Stimulated activated CD4-positive, alpha-beta T cell treated with anti-CD3 and anti-CD28 coated beads, Interleukin-1b, Interleukin-23, amount 100 ng/mL, for 1 hour (primary cell): ENCODE measurements at places on chromosomes 13 and 19.

DNA sequence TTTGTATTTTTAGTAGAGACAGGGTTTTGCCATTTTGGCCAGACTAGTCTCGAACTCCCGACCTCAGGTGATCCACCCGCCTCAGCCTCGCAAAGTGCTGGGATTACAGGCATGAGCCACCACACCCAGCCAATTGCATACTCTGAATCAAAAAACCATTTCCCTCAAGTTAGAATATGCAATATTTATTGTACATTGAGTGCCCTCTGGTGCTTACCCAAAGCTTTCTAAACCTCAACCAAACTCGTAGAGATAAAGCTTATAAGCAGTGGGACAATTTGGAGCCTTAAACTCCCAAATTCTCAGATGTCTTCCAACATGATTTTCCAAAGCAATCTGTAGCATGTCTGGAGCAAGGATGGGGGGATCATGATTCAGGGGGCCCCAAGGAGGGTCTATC lies 22.4 kb downstream of the RFXAP start:
- no peak for DNase-seq

GRCh38 chr13:111614613-111615012 lies 294.2 kb downstream of the TEX29 start:
- no peak for DNase-seq

DNA sequence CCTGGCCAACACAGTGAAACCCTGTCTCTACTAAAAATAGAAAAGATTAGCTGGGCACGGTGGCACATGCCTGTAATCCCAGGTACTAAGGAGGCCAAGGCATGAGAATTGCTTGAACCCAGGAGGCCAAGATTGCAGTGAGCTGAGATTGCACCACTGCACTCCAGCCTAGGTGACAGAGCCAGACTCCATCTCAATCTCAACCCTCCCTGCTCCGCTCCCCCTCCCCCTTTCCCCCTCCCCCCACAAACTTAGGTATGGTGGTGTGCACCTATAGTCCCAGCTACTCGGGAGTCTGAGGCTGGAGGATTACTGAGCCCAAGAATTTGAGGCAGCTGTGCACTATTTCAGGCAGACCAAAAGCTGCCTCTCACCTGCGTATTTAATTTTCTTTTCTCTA lies 21.6 kb upstream of the RNF113B start:
- no peak for DNase-seq

- no peak for DNase-seq
Measured at GRCh38 chr13:109323338-109323737, 463.0 kb downstream of the IRS2 start.

DNA sequence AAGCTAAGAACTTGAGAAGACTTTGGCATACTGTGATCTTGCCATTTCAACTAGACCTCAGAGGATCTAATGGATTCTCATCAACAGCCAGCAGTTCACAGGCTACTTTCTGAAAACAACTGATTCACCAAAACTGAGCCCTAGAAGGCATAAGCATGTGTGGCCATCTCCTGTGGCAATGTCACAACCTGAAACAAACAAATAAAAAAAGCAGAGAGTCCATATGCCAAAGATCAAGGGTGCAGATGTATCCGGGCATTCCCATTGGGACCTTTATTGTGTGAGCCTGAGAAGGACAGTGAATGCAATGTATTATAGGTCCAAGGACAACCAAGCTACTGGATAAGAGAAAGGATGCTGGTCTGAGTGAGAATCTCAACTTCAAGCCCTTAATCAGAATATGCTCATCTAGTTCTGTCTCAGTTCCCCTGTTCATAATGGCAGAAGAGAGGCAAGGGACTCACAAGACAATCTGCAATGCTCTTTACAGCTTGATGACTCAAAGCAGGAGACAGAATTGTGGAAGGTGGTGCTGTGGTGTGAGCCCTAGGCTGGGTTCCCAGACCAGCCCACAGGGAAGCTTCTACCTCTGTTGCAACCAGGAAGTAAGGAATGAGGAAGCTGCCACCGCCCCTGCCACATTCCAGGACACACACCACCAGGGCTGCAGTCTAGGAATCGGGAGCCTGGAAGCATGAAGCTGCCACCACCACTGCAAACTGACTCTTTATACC lies 133.7 kb downstream of the RAP2A start:
- DNase-seq = no peak

DNA sequence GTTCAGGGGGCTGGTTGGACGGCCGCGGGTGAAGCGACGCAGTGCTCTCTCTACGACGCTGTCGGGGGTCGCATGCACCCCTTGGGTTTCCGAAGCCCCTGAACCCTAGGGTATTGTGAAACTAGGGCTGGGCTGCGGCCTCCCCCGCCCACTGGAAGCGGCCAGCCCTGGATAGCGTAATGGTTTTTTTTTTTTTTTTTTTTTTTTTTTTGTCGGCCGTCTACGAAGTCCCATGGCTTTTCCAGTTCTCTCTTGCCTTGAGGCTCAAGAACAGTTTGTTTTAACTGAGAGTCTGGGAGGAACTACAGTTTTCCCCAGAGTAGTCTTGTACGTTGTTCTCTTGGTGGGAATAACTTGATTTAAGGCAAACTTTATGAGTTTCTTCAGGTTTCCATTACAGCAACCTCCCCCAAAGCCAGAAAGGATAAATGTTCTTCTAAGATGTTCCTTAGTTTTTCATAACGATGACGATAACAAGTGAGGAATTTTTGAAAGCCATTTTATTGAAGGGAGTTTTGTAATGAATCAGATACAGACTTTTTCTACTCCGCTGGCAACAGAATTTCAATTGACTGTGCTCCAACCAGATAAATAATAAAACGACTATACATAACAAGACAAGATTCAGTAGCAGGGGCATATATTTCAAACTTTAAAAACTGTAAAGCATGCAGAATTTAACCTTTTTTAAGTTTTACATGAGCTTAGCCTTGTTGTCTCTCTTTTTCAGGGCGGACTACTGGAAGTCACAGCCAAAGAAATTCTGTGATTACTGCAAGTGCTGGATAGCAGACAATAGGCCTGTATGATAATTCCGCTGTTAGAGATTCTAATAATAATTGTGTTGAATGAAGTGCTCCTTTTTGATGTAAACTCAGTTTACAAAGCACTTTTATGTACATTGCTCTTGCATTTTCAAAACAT lies 867 bp downstream of the WBP4 start:
- no peak for DNase-seq

- DNase-seq = no peak
Measured at GRCh38 chr13:111020546-111020945, 94.6 kb upstream of the ARHGEF7 start.

GRCh38 chr19:41430922-41431321 lies 3.7 kb upstream of the B3GNT8 start:
- DNase-seq = no peak

- DNase-seq = no peak
Measured at GRCh38 chr13:46609726-46610125, 56.8 kb downstream of the LRCH1 start.

GRCh38 chr13:60370343-60370742 lies 26.7 kb upstream of the TDRD3 start:
- no peak for DNase-seq

GRCh38 chr13:32791545-32792172 lies 205.4 kb downstream of the PDS5B start:
- no peak for DNase-seq

GRCh38 chr19:472005-472858 lies 11.4 kb upstream of the SHC2 start:
- no peak for DNase-seq

DNA sequence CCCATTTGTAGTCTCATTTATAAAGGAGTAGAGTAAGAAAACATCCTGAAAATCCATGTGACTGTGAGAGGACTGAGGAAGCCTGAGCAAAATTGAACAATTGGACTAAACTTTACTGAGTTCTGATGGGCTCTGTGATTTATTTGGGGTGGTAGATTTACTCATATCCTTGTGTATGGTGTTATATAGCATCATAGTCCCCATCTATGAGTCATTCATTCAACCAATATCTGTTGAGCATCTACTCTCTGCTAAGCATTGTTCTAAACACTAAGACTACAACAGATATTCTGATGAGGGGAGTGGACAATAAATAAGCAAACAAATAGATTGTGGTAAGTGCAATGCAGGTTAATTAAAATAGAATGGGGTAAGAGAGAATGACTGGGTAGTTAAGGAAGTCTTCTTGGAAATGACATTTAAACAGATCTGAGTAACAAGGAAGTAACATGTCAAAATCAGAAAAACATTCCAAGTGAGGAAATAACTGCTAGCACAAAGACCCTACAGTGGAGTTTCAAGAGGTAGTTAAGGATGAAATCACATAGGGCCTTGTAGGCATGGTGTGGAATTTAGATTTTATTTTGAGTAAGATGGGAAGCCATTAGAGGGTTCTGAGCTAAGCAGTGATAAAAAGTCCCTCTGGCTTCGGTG lies 36.3 kb upstream of the MLNR start:
- no peak for DNase-seq

DNA sequence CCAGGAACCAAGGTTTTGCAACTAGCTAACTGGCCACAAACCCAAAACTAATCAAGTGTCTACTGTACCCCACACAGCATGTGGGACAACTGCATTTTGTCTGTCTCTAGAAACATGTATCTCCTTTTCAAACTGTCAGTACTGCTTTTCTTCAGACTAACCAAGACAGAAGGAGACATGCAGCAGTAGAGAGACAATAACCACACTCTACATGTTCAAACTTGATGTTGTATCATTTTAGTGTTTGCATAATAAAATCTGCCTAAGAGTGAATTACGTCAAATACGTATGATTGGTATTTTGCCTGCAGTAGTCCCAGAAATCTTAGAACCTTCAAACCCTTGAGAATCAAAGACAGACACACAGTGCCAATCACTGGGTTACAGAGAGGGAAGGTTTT lies 22.0 kb upstream of the FREM2 start:
- DNase-seq = no peak

GRCh38 chr19:18849838-18850400 lies 18.2 kb downstream of the UPF1 start:
- no peak for DNase-seq

- no peak for DNase-seq
Measured at GRCh38 chr13:110414931-110415330, 107.8 kb downstream of the COL4A2 start.

GRCh38 chr19:7348587-7349230 lies at the start of gene ARHGEF18:
TSS of gene ARHGEF18 (plus strand) at chr19:7348937. CDS start at chr19:7362891, 13,954 bp downstream.
- DNase-seq = peak; percentile 43

GRCh38 chr13:34452831-34453230 lies 489.2 kb upstream of the NBEA start:
- DNase-seq = no peak

DNA sequence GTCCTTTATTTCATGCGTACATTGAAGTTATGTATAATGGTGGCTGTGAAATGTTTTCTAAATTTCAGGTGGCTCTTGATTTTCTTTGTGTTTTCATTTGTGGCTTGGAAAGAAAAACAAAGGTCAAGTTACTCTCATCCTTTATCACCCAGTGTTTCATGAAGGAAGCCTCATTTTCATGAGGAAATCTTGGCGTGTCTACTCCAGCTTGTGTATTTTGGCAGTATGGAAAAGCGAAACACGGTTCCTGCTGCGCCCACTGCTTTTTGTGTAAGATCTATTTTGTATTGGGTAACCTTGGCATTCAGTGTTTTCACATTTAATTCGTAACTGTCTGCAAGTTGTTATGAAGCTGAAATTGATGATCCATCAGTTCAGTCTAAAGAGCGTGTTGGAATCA lies 147.0 kb upstream of the RNF113B start:
- DNase-seq = no peak
